NCI-H460 (cell line): ENCODE measurements at places on chromosomes 5 and 9. TPM values are rescaled to one million over a fixed set of nuclear protein-coding genes. Genes with fewer than 3 reads are reported as not detected.
A peak's percentile ranks its signal among the peaks of the same experiment; 100 is the strongest.

- DNase-seq: no peak
Observed at GRCh38 chr5:32501071-32502002, 56.8 kb upstream of the ZFR start.

DNA sequence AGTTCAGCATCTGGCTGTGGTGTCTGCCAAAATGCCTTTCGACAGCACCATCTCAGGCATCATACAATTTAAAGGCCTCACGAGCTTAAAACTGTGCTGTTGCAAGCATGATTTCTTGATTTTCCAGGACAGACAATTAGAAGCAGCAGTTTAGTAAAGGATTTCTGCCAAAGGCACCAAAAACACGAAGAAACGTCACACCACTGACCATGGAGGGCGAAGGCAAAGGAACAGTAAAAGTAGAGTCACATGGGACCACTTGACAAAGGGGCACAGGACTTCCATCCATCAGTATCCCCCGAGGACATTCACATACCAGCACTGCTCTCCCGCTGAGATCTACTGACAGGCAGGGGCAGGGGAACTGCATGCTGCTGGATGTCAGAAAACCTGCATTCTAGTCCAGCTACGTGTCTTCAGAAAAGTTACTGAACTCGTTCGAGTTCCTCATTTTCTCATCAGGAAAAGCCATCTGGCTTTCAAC lies 70.4 kb upstream of the FBXW11 start:
- DNase-seq: no peak

GRCh38 chr9:14344053-14344524 lies 30.1 kb upstream of the NFIB start:
- no peak for DNase-seq

DNA sequence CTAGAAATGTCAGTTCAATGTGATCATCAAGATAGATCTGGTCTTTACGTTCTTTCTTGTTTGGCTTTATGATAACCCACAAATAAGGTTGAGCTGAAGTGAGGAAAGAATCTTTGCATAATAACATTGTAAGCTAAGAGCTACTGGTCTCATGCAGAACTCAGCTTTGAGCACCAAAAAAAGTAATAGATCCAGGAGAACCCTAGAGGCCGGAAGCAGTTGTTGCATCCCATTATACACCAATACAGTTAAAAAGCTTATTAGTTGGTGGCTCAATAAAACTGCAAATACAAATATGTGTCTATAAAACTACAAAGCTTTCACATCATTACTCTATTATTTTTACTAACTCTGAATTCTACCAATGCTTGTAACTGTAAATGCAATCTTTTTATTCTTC lies 85.5 kb upstream of the NUDT12 start:
- no peak for DNase-seq

DNA sequence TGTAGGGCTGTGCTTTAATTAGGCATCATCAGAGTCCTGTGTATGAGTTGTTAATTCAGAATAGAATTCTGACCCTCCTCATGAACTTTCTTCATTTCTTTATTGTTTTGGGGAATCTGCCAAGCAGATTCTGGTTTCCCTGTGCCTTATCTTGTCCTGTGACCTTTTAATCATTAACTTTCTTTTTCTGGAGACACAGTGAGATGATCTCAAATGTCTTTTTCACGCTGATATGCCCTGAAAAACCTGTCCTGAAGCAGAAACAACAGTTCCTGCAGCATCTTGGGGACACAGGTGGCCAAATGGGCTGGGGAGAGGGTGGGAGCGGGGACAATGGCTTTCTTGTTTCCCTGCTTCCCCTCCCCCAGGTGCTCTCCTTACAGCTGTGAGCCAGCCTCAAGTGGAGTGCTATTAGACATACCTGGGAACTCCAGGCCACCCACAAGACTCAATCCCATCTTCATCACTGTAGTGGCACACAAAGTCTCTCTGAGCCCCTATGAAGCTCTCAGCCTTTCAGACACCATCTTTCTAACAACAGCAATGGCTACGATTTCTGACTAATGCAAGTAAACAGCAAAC lies 213.8 kb downstream of the ATP10B start:
- DNase-seq: no peak

GRCh38 chr9:88738709-88739108 lies 203.7 kb downstream of the NXNL2 start:
- DNase-seq: no peak

GRCh38 chr5:167489202-167489601 lies 802.2 kb upstream of the WWC1 start:
- DNase-seq: no peak

DNA sequence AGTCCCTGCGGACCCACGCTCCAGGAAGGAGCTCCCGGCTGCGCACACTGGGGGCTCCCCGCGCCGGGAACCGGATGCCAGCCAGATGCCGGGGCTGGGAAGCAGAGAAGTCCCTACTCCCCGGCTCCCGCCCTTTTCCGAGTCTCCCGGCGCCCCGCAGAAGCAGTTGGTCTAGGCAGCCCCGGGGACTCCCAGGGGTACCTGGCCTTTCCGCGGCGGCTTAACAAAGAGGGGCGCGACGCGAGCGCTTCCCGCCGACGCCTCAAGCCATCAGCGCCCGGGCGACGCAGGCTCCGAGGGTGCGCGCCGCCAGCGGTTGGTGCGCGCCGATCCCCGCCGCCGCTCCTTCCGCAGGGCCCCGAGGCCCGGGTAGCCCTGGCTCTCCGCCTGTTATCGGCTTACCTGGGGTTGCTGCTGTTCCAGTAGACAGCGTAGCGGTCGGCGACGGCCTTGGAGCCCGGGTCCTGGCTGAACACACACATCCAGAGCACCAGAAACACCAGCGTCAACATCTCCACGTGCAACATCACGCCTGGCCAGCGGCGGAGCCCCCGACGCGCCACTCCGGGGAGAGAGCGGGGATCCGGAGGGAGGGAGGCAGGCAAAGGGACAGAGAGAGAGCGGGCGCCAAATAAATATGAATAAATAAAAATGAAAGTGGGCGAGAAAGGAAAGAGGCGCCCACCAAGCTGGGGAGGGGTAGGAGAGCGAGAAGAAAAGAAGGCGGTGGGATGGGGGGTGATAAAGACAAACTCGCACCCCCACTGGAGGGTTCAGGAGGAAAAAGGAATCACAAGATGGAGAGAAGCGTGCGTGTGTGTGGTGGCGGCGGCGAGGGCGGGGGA lies 428 bp downstream of the EFNA5 start:
- DNase-seq: no peak

GRCh38 chr5:80987078-80987766 lies 27.1 kb downstream of the RASGRF2 start:
- no peak for DNase-seq

- no peak for DNase-seq
Observed at GRCh38 chr9:94086486-94087345, 2.5 kb downstream of the PTPDC1 start.

- peak; percentile 60 for DNase-seq
Observed at GRCh38 chr9:117782931-117783788, 79.0 kb downstream of the TLR4 start.

GRCh38 chr5:81950996-81951395 lies 20.8 kb upstream of the ATG10 start:
- DNase-seq: no peak

DNA sequence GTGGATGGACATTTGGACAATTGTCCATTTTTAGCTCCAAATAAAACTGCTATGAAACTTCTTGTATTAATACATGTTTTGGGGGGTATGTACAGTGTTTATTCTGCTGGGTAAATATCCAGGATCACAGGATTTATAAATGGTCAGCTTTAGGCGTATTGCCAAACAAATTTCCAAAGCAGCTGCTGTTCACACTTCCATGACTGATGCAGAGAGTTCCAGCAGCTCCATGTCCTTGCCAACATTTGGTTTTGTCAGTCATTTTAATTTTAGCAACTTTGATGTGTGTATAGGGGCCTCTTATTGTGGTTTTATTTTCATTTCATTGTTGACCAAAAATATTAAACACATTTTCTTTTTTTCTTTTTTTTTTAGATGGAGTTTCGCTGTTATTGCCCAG lies 9.8 kb upstream of the SUSD1 start:
- DNase-seq: no peak

DNA sequence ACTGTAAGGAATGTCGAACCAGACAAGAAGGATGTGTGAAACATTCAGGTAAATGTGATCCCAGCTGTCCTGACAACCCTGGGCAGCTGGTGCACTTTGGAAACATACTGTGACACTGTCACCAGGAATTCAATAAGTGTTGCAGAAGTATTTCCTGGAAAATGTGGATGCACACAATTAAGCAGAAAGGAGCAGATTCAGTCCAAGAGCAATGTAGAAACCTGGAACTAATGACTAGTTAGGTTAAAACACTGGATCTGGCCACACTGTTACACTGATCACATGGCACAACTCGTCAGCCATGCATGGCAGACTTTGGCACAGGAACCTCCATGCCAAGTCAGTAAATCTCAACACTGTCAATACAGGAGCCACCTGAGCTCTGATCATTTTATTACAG lies 109.0 kb downstream of the FAM174A start:
- DNase-seq: no peak

DNA sequence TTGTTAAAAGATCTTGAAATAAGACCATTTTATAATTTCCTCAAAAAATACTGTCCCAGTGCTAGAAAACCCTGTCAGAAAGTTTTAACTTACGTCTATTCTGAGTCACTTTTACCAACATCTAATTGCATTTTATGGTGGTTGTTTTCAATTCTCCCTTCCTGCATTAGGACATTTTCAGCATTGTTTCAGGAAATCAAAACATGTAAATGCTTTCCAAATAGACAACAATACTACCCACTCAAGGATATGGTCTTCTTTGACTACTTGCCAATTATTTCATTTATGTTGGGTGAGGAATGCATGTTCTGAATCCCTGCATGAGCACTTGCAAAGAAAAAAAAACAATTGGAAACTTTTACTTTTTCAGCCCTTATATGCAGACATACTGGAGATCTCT lies 284.6 kb upstream of the PDE4D start:
- DNase-seq: peak; percentile 55

DNA sequence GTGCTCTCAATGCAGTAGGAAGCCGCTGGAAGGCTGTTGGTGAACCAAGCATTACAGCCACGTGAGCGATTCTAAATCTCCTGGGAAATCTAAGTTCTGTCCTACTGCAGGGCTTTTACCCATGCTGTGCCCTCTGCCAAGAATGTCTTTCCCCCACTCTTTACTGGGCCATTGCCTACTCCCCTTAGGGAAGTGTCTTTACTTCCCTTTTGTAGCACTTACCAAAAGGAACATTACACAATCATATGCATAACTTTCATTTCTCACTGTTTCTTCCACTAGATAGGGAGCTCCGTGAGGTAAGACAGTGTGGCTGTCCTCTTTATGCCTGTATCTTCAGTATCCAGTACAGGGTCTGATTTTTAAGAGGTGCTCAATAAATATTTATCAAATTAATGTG lies 241.7 kb upstream of the NR4A3 start:
- no peak for DNase-seq

GRCh38 chr9:133309608-133310007 lies 26.4 kb downstream of the SURF6 start:
- DNase-seq: no peak

DNA sequence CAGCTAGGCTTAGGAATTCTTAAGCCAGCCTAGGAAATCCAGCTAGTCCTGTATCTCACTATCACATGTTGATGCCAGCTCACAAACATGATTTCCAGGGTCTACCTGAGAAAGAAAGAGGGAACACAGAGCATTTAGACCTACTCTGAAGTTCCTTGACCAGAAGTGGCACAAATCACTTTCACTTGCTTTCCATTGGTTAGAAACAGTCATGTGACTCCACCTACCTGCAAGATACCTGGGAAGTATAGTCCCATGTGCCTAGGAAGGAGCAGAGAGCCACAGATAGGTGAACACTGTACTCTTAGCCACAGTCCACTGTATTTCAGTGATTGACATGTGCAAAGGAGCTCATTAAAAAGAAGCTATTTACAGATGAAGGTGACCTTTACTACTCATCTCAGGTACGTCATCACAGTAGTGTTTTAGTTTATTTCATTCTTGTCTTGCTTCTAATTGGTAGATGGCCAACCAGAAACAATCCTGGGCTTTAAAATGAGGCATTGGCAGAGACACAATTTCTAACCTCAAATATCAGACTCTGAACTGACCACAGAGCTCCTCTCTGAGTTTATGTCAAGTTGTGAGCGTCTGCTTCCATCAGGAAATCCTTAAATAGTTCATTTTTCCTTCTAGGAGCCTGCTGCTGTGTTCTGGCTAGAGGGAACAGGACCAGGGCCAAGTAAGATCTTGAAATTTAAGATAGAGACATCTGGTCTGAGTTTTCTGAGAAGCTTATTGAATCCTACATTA lies 340.7 kb downstream of the TLE4 start:
- no peak for DNase-seq

DNA sequence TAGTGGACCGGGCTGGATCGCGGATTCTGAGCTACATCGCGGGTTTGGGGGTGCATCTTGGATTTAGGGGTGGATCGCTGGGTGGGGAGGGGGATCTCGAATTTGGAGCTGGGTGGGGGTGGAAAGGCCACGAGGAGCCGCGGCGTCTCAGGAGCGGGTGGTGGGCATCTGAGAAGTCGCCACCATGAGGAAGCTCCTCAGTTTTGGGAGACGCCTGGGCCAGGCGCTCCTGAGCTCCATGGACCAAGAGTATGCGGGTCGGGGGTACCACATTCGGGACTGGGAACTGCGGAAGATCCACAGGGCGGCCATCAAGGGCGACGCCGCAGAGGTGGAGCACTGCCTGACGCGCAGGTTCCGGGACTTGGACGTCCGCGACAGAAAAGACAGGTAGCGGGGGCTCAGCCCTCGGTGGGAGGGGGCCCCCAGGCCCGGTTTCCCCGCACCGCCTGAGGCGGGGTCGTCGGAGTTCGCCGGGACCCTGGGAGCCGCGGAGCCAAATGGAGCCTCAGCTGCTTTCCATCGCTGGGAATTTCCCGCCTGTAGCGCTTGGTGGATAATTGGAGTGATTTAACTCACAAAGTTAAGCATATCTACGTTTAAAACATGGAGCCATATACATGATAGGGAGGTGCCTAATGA lies 376 bp downstream of the ANKRD18B start:
- no peak for DNase-seq

GRCh38 chr9:127204771-127205470 lies 59.7 kb upstream of the GARNL3 start:
- DNase-seq: no peak

- no peak for DNase-seq
Observed at GRCh38 chr5:98096155-98096554, 677.3 kb upstream of the RGMB start.

DNA sequence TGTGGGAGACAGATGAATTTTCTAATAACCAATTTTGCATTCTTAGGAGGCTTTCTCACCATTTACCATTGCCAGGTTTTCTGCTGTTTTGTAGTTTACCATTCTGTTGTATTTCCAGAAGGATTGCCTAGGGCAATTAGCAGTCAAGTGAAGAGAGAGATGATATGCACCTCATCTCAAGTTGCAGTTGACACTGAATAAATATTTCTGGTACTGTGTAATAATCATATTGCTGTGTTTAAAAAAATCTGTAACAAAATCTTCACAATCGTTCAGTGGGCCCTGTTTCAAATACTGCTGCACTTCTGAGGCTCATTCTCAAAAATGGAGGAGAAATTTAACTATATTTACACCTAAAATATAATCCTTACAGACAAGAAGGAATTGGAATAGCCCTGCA lies 706.1 kb upstream of the PTPRD start:
- no peak for DNase-seq

- DNase-seq: no peak
Observed at GRCh38 chr5:67910546-67910945, 305.0 kb upstream of the PIK3R1 start.

Gene ANKS6
- total RNA-seq: 22.9 and 32.2 TPM in 2 replicates

Gene PCDHGA7
- 0.54 and 0.55 TPM in 2 replicates for total RNA-seq

Gene C9orf153
- total RNA-seq: 0.14 and 0.40 TPM in 2 replicates

Gene CCL27
- 0.47 TPM in 1 of 2 replicates, not detected in the other for total RNA-seq

Gene IFNA10
- not detected in 2 replicates for total RNA-seq

Gene PLPP7
- total RNA-seq: 0.10 and 0.14 TPM in 2 replicates

Gene EIF4EBP3
- 1.4 and 1.7 TPM in 2 replicates for total RNA-seq

Gene MRPL22
- 48.5 and 58.1 TPM in 2 replicates for total RNA-seq

Gene PCDHA6
- not detected in 2 replicates for total RNA-seq

Gene PIP5K1B
- total RNA-seq: 3.4 and 3.5 TPM in 2 replicates
